ENCODE measurements at places on chromosomes 12 and 14.

GRCh38 chr12:71070416-71071128 lies 87.2 kb downstream of the TSPAN8 start:
- DNase-seq = no peak

GRCh38 chr14:79468486-79468885 lies 742.8 kb downstream of the DIO2 start:
- no peak for DNase-seq

DNA sequence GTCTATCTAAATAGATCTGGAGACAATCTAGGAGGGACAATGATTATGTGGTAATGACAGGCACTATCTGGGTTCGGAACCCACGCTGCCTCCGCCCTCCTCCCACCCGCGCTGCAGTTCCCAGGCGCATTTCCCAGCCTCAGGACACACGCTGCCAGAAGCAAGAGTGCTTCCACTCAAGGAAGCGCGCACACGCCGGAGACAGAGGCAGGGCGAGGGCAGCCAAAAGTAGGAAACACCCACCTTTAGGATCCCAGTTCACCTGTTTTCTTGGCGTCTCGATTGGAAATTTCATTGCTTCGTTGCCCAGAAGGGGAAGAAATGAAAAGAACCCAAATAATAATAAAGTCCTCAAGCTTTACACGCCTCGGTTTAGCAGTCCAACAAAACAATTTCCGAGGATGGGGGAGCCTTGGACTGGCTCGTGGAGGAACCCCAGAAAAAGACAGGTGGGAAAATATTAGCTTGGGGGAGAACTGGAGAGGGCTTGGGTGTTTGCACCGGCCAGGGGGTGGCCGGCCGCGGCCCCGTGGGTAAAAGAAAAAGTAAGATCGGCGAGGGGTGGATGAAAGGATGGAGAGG lies 474 bp downstream of the KCNK10 start:
- no peak for DNase-seq

GRCh38 chr12:5051334-5051733 lies 7.7 kb downstream of the KCNA5 start:
- DNase-seq = no peak

- no peak for DNase-seq
Measured at GRCh38 chr12:106234449-106234848, 13.4 kb downstream of the CKAP4 start.

Measured in activated CD4-positive, alpha-beta T cell treated with anti-CD3 and anti-CD28 coated beads, Interleukin-2, Interleukin-4, amounts not matched to agents 100 ng/mL and 50 ng/mL, durations not matched to agents 16 hours and 8 hours (primary cell).